Progenitor cell of endocrine pancreas (in vitro differentiated cells): ENCODE measurements at places on chromosomes 5 and 9. TPM values are rescaled to one million over a fixed set of nuclear protein-coding genes. Genes with fewer than 3 reads are reported as not detected.

The OSMR gene
- total RNA-seq = 0.19 and 0.82 TPM in 2 replicates

The IL7R gene
- total RNA-seq = not detected in 2 replicates

The AK8 gene
- total RNA-seq = 1.1 and 1.9 TPM in 2 replicates

The CEL gene
- total RNA-seq = 5.2 and 5.4 TPM in 2 replicates

The LECT2 gene
- total RNA-seq = not detected in 2 replicates

The OR1Q1 gene
- not detected in 2 replicates for total RNA-seq

The ACTL7B gene
- 0.16 and 0.19 TPM in 2 replicates for total RNA-seq

The PCDHB2 gene
- total RNA-seq = 75.5 and 80.4 TPM in 2 replicates

The INPP5E gene
- 25.1 and 26.2 TPM in 2 replicates for total RNA-seq

The BARHL1 gene
- not detected in 2 replicates for total RNA-seq

The GRIN3A gene
- 0.42 and 0.48 TPM in 2 replicates for total RNA-seq

The HNRNPH1 gene
- total RNA-seq = 1,377 and 1,392 TPM in 2 replicates

The SOX30 gene
- not detected in 2 replicates for total RNA-seq

The STK32A gene
- total RNA-seq = 1.3 and 2.4 TPM in 2 replicates

The ARHGEF28 gene
- total RNA-seq = 15.0 and 17.0 TPM in 2 replicates

The GOLPH3 gene
- total RNA-seq = 79.3 and 80.8 TPM in 2 replicates

The PCDHGA9 gene
- total RNA-seq = 1.5 and 1.8 TPM in 2 replicates

The TMEM174 gene
- total RNA-seq = not detected in 2 replicates

The CIZ1 gene
- total RNA-seq = 155 and 164 TPM in 2 replicates

The PCDHGC4 gene
- 3.0 and 3.8 TPM in 2 replicates for total RNA-seq

The INSYN2B gene
- 0.12 TPM in 1 of 2 replicates, not detected in the other for total RNA-seq

The CDH6 gene
- total RNA-seq = 132 and 173 TPM in 2 replicates

The SPAAR gene
- not detected in 2 replicates for total RNA-seq

The CAMK2A gene
- not detected in 2 replicates for total RNA-seq

The CDKN2B gene
- total RNA-seq = 1.2 and 3.9 TPM in 2 replicates

The HAND1 gene
- 0.44 and 0.48 TPM in 2 replicates for total RNA-seq

The HRH2 gene
- total RNA-seq = 1.2 and 1.5 TPM in 2 replicates

The PRDM9 gene
- total RNA-seq = not detected in 2 replicates

The SNCAIP gene
- total RNA-seq = 13.7 and 16.8 TPM in 2 replicates

The SPINK13 gene
- total RNA-seq = not detected in 2 replicates

The FSTL4 gene
- total RNA-seq = 2.4 and 3.2 TPM in 2 replicates
